HFFc6 (cell line): ENCODE measurements at places on chromosomes 5 and 9. TPM values are rescaled to one million over a fixed set of nuclear protein-coding genes. Genes with fewer than 3 reads are reported as not detected.

DNA sequence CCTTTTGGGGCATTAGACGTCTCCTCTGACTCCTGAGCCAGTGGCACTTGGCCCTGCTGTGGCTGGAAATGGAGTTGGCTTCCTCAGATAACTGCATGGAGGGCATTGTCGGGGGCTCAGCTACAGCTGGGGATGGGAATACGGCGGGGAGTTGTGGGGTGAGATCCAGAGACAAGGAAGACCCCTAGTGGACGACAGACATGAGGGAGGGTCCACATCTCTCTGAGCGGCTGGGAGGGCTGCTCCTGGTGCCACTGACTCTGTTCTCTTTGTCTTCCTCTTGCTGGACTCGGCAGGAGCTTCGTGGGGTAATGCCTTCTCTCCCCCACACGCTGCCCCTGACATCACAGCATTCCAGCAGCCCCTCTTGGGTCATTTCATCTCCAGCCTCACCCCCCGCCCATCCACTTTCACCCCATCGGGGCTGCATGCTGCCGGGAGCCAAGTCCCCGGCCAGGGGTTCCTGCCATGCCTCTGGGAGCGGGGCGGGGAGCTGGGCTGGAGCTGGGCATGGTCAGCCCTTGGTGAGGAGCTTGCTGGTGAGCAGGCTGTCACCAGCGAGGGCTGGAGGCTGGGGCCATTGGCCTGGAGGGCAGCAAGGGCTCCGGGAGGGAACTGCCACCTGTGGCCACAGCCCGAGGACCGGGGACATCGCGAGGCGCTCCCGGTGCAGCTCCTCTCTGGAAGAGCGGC, 172.3 kb downstream of the CACNA1B start:
- H3K4me1 ChIP-seq = no peaks in the 10 kb centered on the region
- no peak overlapping the region for H3K27ac ChIP-seq
- H3K36me3 ChIP-seq = peaks cover 4% of the 10 kb centered on the region; the same call in 1 of the 2 replicates
- H3K27me3 ChIP-seq = peaks cover 6% of the 10 kb centered on the region

DNA sequence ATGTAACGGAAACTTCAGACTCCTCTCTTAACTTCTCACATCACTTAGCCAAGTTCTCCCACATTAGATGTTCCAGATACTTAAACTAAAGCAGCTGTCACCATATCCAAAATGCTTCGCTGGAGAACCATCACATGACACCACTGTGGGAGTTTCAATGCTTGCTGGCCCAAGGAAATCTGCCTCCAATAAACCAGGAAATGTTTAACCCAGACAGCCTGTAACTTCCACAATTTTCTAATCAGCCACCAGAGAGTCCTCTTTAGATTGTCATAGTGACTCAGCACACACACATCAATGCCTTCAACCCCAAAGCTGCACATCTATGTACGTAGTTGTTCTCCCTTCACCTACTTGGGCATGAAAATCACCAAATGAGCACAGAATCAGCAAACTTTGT, 118.7 kb downstream of the LPAR1 start:
- peaks cover 96% of the 10 kb centered on the region for H3K4me1 ChIP-seq
- DNase-seq = peak; percentile 85
- peak overlapping the region; percentile 94 for H3K27ac ChIP-seq
- no peaks in the 10 kb centered on the region; the same call in 1 of the 2 replicates for H3K27me3 ChIP-seq

DNA sequence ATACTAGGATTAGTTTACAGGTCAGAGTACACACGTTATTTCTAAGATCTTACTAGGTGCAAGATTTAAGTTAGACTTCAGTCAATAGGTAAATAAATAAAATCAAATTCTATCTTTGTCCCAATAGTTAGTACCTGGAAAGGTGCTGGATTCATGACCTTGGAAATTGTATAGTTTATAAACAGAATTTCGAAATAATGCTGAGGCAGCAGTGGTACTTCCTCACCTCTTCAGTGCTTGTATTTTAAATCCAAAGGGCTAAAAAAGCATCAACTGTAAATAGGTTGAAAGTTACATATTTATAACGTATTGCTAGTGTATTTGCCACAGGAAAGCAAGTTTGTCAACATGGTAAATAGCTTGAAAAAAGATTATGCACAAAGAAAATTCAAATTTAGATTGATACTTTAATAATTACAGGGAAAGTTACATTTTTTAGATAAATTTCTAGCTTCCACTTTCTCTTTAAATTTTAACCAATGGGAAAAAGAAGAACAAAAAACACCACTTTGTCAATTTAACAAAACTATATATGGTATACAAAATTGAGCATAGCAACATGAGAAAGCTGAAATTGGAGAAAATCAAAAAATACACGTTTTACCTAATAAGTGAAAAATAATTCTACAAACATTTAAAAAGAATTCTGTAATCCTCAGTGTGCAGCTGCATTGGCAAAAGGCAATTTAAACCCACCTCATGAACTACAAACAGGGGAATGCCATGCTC, 46.5 kb downstream of the NR3C1 start:
- no peak overlapping the region for H3K27ac ChIP-seq
- no peaks in the 10 kb centered on the region; the same call in 1 of the 2 replicates for H3K27me3 ChIP-seq
- no peak for DNase-seq
- H3K36me3 ChIP-seq = peaks cover 20% of the 10 kb centered on the region
- H3K4me3 ChIP-seq = no peak overlapping the region

- no peak for DNase-seq
- no peak overlapping the region for H3K4me3 ChIP-seq
- no peaks in the 10 kb centered on the region for H3K4me1 ChIP-seq
- no peaks in the 10 kb centered on the region; the same call in none of the 2 replicates for H3K27me3 ChIP-seq
- H3K27ac ChIP-seq = no peak overlapping the region
Measured at GRCh38 chr9:23153058-23153457, 673.0 kb downstream of the ELAVL2 start.

DNA sequence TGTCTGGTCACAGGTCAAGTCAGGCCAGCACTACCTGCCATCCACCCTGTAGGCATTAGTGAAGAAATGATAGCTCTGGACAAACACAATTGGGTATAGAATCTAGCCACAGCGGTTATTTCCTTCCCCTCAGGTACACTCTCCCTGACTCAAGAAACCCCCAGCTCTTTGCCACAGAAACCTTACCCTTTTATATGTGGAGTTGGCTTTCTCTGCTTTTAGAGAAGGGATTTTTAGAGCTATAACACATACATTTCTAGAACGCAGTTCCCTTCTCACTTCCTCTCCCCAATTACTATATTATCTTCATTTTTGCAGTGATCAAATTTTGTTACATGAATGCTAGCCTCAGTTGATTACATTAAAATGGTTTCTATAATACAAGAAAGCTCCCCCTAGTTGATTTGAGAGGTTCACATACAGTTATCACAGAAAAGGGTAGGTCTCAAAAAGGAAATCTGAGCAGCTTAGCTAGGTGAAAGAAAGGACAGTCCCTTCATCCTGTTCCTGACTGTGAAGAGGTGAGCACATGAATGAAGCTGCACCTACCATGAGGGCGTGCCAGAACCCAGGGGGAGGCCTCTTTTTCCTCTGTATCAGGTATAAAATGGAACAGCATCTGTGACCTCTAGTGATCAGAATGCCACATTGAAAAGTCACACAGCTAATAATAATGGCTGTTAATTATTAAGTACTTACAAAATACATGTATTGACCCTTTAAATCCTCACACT, 425.6 kb downstream of the KIAA0825 start:
- no peak overlapping the region for H3K4me3 ChIP-seq
- H3K27me3 ChIP-seq = no peaks in the 10 kb centered on the region
- DNase-seq = no peak
- peaks cover 12% of the 10 kb centered on the region for H3K4me1 ChIP-seq
- no peaks in the 10 kb centered on the region for H3K36me3 ChIP-seq

DNA sequence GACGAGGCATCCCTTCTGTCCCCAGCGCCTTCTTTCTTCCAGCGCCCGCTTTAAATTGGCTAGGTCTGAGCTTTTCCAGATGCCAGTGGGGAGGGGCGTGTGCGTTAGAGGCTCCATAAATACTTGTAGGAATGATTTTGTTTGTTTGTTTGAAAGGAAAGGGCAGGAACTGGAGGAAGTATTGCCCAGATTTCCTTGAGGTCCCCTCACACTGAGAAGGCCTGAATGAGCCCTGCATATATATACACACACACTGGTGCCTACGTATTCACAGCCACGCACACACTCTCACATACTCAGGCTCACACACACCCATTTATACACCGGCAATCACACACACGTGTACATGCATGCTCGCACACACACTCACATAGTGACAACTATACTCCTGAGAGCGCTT, 1.0 kb upstream of the SLIT3 start:
- H3K36me3 ChIP-seq = no peaks in the 10 kb centered on the region
- DNase-seq = no peak
- peak overlapping the region; percentile 83; the same call in 1 of the 2 replicates for H3K4me3 ChIP-seq
- H3K27me3 ChIP-seq = peaks cover 51% of the 10 kb centered on the region
- H3K4me1 ChIP-seq = peaks cover 49% of the 10 kb centered on the region
- no peak overlapping the region for H3K27ac ChIP-seq

GRCh38 chr9:107588393-107588792, 98.8 kb upstream of the KLF4 start:
- H3K4me3 ChIP-seq = no peak overlapping the region
- H3K27me3 ChIP-seq = peaks cover 15% of the 10 kb centered on the region
- H3K27ac ChIP-seq = no peak overlapping the region

ARHGEF28 gene
- 7.5 and 8.0 TPM in 2 replicates for total RNA-seq

STOM gene
- total RNA-seq = 85.4 to 140 TPM (median 93.1 TPM) in 3 replicates

C5orf52 gene
- total RNA-seq = not detected in 2 replicates
